ENCODE measurements at places on chromosomes 3 and 15.

DNA sequence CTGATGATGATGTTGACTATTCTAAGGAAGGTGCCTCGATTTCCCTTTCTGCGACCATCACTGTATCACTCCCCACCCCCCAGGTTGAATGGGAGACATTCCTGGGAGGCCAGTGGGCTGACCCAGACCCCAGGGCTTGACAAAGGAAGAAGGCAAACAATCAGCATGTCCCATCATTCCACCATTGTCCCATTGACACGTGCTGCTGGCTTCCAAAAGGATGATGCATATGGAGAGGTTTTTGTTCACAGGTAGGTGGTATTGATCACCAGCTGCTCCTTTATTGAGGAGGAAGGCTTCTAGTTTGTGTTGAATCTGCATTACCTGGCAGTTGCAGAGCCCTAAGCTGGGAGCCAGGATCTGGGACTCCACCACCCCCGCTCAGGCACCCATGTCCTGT, 30.4 kb downstream of the RASGRF1 start:
- DNase-seq: no peak

DNA sequence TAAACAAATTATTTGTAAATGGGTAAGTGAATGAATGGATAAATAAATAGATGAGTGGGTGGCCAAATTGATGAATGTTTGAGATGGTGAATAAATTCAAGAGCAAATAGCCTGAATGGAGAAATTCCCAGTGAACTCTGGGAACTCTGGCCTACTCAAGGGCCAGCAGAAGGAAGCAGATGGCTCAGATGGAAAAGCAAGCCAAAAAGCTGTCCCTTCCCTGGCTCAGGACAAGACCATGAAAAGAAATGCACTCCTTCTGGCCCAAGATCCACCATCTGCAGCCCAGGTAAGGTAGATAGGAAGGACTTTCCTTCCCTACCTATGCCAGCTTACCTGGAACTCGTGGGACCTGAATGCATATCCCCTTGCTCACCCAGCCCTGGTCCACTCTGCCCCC, 37.6 kb upstream of the CLDN18 start:
- DNase-seq: no peak

- DNase-seq: no peak
These were observed 32.3 kb upstream of the UBE2Q2 start for GRCh38 chr15:75810874-75811498.

- no peak for DNase-seq
These were observed 108.4 kb downstream of the WNT7A start for GRCh38 chr3:13771496-13771895.

DNA sequence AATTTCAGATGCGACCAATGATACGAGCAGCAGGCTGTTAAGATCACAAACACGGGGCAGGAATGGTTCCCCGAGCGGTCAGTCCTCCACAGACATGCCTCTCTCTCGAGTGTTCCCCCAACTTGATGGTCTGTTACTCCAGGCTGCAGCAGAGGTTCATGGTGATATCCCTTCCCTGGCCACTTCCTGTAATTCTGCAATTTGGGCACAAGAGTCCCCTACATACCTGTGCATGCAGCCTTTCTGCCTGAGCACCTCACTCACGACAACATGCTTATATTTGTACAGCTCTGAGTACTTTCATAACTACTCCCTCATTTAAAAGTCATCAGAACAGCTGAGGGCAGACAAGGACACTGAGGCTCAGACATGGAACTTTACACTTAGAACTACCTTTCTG, 408.1 kb upstream of the NR2F2 start:
- no peak for DNase-seq

GRCh38 chr3:58234516-58234931, 3.1 kb upstream of the ABHD6 start:
- DNase-seq: no peak

- no peak for DNase-seq
These were observed 74.4 kb upstream of the ACP3 start for GRCh38 chr3:132242790-132243189.

- no peak for DNase-seq
These were observed 80.0 kb upstream of the TMC3 start for GRCh38 chr15:81454024-81454423.

GRCh38 chr3:108381529-108382140, 85.3 kb downstream of the HHLA2 start:
- no peak for DNase-seq

- no peak for DNase-seq
These were observed 155.1 kb upstream of the SATB1 start for GRCh38 chr3:18580268-18580667.

DNA sequence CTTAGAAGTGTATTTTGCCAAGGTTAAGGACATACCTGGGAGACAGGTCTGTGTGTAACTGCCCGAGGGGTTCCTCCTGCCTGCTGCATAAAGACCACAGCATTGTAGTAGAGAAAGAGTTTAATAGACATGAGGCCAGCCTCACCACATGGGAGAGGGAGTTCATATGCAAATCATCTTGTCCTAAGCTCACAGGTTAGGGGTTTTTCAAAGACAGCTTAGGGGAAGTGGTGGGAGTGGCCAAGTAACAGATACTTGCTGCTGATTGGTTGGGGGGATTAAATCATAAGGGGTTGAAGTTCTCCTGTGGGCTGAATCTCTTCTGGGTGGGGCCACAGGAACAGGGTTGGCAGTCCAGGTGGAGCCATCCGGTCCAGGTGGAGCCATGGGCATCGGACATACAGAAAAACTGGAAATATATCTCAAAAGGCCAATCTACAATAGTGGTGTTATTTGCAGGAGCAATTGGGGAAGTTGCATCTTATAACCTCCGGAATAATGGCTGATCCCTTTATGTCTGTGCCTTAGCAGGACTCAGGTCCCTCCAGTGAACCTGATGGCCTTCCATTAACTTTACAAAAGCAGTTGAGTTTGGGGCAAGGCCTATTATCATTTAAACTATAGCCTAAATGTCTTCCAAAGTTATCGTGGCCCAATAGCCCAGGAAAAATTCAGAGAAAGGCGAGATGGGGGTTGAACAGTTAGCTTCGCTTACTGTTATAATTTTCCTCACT, 86.0 kb upstream of the MFGE8 start:
- no peak for DNase-seq

GRCh38 chr3:102092617-102093466, 243.5 kb downstream of the NFKBIZ start:
- no peak for DNase-seq

DNA sequence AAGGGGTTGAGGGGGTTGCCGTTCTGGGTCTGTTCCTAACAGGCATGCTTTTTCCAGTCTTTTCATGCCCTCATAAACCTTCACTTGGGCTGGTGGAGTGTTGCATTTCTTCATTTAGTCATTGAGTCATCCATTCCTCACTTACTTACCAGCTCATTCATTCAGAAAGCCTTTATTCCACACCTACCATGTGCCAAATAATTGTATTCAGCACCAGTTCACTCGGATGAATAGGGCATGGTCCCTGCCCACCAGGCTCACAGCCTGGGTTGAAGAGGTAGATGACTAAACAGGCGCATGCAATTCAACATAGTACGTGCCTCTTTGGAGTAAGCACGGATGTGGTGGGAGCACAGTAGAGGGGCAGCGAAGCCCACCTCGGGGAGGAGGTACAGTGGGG, 35.1 kb upstream of the THSD4 start:
- DNase-seq: no peak

GRCh38 chr15:50321680-50322210, 33.3 kb downstream of the GABPB1 start:
- no peak for DNase-seq

- no peak for DNase-seq
These were observed 3.1 kb upstream of the WDR49 start for GRCh38 chr3:167656821-167657220.

DNA sequence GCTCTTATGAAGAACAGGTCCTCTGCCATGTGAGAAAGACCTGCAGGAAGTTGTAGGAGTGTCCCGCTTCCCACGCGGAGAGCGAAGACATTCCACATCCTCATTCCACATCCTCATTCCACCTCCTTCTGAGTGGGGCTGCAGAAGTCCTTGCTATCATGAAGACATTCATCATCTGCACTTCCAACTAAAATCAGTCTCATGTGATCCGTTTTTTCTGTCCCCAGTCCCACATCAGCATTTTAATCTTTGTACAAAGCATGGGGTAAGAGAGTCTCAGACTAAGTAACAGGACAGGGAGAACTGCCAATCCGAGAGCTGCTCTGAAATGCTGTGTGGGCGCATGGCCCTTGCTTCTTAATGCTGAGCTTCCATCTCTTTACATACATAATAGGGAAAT, 227.2 kb downstream of the RSRC1 start:
- DNase-seq: no peak

DNA sequence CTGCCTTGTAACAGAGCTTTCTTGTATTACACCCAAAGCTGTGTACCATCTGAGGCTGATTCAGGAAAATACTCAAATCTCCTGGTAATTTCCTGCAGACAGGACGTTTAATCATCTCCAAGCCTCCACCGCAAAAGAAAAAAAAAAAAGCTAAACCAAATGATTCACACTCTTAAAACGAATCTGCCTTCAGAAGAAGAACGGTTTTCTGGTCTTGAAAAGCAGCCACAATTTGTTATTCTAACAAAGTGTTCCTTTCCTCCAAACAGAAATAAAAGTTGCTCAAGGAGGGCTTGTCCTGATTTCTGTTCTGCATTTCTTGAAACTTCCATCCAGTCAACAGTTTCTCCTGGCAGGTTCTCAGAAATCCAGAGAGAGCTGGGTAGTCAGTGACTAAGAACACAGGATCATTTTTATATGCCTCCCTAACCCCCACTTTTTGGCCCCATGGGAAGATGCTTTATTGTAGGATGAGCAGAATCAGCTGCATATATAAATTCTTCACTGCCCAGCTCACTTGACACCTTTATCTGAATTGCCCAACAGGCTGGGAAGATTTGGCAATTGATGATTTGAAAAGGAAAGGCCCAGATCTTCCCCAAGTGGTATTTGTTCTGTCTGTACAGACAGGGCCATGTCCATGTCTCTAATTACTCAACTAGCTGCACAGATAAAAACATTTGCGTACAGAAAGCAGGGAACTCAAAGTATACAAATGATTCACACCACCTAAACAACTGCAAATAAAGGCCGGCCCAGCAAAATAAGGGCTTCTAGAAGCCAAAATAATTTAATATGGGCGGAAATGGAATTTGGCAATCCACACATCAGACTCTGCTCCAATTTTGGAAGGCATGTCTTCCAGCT, 41.0 kb upstream of the PRICKLE2 start:
- DNase-seq: no peak

DNA sequence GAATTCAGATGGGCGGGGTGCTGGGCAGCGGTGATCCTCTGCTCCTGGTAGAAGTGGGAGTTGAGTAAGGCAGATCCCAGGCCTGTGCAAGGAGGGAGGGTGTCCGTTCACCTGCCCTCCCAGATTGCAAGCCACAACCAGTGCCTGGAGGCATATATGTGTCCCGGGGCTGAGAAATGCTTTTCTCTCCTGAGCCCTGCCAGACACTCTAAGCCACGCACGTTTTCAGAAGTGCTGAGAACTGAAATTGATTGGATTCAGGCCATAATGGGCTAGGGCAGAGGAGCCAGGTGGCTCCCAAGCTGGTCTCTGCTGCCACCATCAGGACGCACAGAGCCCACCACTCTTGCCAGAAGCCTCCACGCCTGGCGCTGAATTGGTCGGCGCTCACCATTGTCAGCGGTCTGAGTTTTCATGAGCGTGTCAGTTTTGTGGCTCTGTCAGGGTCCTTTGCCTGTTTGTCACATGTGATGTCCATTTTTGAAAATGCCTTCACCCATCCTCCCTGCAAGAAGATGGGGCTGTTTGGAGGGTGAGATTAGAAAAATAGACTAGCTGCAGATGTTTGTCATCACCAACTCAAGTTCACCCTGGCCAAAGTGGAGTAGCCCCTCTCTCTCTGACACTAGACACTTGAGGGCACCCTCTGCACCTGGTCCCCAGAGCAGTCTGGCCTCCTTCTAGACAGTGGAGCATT, 15.4 kb upstream of the BFSP2 start:
- DNase-seq: no peak

DNA sequence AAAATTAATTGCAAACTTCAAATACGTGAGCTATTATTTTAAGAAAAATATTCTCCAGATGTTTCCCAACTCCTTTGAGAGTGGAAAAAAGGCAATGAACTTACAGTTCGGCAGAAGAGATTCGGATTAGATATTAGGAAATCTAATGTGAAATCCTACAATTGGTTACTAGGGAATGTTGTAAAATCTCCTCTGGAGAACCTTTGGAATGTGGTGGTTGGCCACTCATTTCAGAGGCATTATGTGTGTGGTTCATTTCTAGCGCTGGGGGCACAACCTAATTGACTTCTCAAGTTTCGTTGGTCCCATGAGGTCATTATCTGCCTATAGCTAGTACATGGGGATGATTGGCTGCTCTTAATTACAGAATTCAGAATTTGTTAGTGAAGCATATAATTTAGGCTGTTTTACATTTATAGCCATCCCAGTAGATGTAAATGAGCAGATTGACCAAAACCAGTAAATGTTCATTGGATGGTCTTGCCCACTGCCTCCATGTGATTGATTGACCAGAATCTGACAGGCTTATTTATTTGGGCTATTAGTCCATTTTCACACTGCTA, 34.6 kb upstream of the CMSS1 start:
- no peak for DNase-seq

DNA sequence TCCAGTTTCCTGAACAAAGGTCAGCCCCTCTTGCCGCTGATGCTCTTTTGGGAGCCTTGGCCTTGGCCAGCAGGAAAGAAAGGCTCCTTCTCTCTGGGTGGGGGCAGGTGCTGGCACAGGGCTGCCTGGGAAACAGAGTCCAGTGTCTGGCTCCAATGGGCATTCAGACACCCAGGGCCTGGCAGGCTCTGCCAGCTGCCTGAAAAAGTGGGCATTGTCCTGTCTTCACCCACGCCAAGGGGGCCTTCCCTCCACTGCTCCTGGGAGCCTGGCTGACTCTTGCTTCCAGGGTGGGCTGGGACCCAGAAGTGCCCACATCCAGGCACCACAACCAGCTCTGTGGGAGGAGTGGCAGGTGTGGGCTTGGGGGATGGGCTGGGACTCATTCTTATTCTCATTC, 62.7 kb downstream of the RHCG start:
- no peak for DNase-seq

GRCh38 chr3:159380891-159381290, 579.0 kb downstream of the MFSD1 start:
- no peak for DNase-seq

GRCh38 chr3:146050691-146051090, 110.3 kb downstream of the PLOD2 start:
- no peak for DNase-seq

DNA sequence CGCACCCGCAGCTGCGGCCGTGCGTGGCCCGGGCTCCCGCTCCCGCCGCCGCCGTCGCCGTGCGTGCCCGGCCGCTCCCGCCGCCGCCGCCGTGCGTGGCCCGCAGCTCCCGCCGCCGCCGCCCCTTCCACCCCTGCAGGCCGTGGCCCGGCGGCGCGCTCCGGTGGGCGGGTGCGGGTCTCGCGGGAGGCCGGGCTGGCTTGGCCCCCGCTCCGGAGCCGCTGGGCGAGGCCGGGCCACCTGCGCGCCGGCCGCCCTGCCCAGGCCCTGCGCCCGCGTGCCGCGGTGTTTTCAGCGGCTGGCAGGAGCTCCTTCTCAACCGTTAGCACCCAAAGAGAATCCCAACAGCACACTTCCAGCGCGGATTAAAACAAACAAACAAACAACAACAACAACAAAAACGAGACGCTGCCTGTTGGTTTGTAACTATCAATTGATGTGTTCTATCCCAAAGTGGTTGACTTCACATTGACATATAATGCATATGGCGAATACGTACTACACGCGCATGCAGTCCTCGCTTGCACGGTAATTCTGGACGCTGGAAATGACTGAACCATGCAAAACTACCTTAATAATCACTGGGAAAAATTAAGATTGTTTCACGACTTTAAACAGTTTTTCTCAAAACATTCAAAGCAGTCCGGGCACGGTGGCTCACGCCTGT, 113.7 kb upstream of the GOLGA8J start:
- no peak for DNase-seq

GRCh38 chr15:52765785-52766184, 24.4 kb downstream of the ONECUT1 start:
- no peak for DNase-seq

- DNase-seq: no peak
These were observed 315.4 kb upstream of the RASGRP1 start for GRCh38 chr15:38879909-38880471.
